ENCODE measurements at places on chromosomes 1 and 21.

- no peak for DNase-seq
Observed at GRCh38 chr1:37258068-37258467, 216.3 kb upstream of the ZC3H12A start.

DNA sequence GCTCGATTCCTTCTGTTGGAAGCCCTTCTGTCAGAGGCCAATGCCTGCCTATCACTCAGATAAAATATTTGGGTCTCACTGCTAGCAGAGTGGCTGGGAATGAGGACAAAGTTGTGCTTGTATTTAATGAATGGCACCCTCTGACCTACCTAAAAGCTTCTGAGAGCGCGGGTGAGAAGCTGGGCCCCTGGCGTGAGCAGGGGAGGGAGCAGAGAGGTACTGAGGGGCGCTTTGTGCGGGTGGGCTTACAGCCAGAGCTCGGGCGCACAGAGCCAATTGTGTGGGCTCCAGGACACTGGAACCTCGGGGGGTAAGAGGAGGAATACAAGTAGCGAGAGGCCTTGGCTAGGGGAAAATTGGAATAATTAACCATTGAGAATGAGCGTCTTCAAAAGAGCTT is 32.3 kb downstream of the PCAT6 start:
- DNase-seq: no peak

DNA sequence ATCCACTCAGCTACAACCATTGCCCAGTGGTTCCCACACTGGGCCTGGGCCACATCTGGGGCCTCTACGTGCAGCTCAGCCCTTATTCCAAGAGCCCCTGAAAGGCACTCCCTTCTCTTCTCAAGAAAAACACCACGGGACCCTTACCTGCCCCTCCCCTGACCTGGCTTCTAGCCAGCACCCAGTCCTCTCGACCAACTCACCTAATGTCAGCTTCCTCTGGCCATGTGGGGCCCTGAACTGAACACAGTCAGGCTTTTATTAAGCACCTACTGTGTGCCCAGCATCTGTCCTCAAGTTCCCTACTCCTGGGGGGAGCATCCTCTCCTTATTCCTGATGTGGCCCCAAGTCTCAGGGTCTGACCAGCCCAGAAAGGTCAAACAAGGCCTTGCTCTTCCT is 208.4 kb downstream of the MATN1 start:
- no peak for DNase-seq

- no peak for DNase-seq
Observed at GRCh38 chr1:212104586-212105325, 69.2 kb downstream of the DTL start.

GRCh38 chr1:157497284-157497683 is 55.0 kb downstream of the FCRL5 start:
- DNase-seq: no peak

GRCh38 chr1:19189270-19189669 is 20.8 kb downstream of the UBR4 start:
- no peak for DNase-seq

- no peak for DNase-seq
Observed at GRCh38 chr1:52825868-52826267, 16.7 kb upstream of the ZYG11A start.
